Mucosa of gallbladder (tissue), 1 donor: ENCODE measurements at places on chromosomes 11 and 22.

- no peak for DNase-seq
These were observed 785 bp upstream of the EFCAB6 start for GRCh38 chr22:43812890-43813289.

- DNase-seq = no peak
These were observed 1437.2 kb downstream of the TBC1D22A start for GRCh38 chr22:48199667-48200066.

- peak; percentile 58 for DNase-seq
These were observed 29.0 kb upstream of the NAP1L4 start for GRCh38 chr11:3021125-3021524.

DNA sequence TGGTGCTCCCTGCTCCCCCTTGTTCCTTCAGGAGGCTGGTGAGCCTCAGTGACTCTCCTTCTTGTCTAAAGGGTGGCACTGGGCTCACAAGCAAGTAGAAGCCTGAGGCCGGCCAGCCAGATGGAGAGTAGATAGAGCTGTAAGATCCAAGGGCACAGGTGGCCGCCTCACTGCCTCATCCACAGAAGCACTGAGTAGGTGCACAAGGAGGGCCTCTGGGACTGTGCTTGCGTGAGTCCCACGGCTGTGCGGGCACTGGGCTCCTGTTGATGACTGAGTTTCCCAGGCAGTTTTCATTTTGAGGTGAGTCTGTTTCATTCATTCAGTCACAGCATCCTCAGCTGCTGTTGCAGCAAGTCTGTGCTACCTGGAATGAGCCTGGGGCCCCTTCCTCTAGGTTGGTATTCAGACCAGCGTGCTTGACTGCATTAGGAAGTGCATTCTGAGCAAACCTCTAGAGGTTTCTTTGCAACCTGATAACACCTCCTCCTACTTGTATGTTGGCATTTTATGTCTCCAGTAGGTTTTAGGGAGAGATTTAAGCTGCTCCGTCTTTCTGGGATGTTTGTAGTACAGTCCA lies 184.0 kb downstream of the TBC1D22A start:
- DNase-seq = no peak

DNA sequence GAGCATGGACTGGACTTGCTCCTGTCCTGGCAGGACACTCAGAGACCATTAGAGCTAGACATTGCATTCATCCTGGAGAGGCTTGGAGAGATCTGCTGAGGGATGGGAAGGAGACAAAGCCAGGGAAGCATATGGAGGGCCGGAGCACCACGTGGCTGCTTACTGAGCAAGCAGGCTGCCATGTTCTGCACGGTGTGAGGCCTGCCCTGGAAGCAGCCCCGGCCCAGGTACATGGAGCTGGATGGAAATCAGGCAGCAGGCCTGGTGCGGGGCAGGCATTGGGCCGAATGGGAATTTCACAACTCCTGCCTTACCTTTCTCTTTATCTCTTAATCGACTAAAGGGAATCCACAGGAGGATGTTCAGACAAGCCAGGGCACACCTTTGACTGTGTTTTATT lies 371.5 kb downstream of the OPCML start:
- no peak for DNase-seq

- no peak for DNase-seq
These were observed 48.4 kb downstream of the PDHX start for GRCh38 chr11:34964610-34965331.

DNA sequence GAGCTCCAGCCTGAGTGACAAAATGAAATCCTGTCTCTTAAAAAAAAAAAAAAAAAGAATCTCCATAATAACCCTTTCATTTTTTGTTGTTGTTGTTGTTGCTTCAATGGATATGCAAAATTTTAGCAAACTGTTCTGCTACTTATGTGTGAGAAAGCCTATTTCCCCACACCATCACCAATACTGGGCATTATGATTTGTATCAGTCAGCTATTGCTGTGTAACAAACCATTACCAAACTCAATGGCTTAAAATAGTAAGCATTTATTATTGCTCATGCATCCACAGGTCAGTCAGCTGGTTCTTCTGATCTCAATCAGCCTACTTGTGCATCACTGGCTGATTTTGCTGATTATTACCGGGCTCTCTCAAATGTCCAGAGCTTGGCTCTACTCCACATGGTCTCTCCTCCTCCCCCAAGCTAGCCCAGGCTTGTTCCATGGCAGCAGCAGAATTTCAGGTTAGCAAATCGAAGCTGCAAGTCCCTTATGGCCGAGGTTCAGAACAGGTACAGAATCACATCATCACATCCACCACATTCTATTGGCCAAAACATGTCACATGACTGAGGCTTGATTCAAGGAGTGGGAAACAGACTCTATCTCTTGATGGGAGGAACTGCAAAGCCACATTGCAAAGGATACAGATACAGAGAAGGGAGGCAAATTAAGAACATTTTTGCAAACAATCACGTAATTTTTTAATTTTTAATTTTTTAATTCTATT lies 135.1 kb downstream of the MN1 start:
- no peak for DNase-seq

DNA sequence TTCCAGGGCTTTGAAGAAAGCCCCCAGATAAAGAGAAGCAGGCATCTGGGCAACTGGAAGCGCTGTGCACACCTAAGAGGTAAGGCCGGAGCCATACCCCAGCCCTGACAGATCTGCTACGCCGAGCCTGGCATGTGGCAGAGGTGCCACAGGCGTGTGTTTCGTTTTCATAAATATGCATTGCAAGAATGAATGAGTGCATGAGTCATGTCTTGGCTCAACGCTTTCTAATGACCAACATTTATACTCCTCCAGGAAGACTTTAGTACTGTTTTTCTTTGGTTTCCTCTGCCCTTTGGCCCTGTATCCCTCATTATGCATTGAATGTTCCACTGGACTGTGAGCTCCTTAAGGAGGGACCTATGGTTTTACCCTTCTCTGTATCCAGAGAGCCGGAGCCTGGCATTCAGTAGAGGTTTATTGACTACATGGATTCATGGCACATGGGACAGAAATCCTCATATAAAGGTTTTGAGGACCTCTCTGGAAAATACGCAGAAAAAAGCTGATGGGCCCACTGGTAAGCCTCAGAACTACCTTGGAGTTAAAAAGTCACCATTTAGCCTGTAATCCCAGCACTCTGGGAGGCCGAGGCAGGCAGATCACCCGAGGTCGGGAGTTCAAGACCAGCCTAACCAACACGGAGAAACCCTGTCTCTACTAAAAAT lies 38.9 kb upstream of the CSNK2A3 start:
- DNase-seq = peak; percentile 72

DNA sequence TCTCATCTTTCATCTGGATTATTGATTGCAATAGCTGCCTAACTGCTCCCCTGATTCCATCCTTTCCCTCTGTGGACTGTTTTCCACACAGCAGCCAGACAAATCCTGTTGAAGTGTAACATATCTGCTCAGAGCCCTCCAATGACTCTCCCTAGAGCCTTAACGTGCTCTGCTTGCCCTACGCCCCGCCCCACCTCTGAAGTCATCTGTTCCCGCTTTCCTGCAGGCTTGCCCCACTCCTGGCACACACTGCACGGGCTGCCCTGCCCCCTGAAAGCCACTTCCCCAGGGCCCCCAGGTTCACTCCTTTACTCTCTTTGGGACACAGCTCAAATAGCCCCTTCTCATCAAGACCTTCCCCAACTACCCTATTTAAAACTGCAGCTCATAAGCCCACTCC lies 59.5 kb downstream of the NECTIN1 start:
- DNase-seq = no peak

GRCh38 chr22:32997295-32997694 lies 60.9 kb downstream of the SYN3 start:
- no peak for DNase-seq
